ENCODE measurements at places on chromosomes 5 and 9.

DNA sequence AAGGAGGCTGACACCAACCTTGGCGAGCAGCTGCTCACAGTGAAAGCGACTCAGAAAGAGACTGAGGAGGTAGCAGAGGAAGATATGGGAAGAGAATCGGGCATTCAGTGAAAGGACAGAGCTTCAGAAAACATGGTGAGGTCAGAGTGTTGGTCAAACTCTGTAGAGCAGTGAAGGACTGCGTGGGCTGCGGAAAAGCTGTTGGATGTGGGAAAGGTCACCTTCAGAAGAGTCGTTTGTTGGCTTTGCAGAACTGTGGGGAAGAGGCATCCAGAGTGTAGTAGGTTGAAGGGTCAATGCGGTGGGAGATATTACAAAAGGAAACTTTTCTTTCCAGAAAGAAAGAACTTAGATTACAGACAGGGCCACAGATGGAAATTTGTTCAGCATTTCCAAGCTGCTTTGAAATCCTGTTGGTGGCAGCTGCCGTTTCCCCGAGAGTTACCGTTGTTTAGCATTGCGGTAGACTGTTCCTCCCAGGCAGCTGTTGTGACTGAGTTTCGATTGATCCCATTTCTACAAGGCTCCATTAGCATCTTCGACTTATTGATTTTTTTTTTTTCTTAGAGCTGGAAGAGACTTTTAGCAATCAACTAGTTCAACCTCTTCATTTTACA, 58.3 kb upstream of the AFAP1L1 start:
- no peak for DNase-seq

GRCh38 chr9:78806492-78807160, 509.7 kb downstream of the PSAT1 start:
- no peak for DNase-seq

DNA sequence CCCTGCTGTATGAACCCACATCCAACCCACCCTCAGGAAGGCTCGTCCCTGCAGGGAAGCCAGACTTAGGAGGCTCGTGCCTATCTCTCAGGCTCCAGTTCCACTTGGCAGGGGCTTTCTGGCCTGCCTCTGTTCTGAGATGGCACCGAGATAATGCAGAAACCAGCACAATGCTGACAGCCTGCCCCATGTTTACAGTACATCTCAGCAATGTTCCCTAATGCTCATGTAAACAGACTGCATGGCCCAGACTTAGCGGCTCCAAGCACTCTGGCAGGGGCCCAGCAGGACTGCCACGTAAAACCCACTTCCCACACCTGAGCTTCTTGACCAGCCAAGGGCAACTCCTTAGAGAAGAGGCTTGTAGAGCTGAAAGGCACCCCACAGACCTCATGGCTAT, 499.5 kb upstream of the BRINP1 start:
- no peak for DNase-seq

DNA sequence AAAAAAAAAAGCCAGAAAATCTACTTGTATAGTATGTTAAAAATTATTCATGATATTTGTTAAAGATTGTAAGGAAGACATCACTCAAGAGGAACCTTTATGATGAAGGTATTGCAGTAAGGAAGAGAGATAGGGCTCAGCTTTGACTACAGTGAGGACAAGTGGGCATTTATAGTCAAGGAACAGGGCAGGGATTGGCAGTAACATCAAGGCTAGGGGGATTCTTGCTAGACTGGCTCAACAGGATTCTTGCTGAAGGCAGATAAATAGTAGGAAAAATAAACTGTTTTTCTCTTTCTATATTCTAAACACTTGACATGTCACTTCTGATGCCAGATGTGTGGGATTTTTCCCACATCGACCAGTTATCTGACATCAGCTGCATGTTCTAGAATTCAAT, 96.7 kb downstream of the ITGA1 start:
- no peak for DNase-seq

DNA sequence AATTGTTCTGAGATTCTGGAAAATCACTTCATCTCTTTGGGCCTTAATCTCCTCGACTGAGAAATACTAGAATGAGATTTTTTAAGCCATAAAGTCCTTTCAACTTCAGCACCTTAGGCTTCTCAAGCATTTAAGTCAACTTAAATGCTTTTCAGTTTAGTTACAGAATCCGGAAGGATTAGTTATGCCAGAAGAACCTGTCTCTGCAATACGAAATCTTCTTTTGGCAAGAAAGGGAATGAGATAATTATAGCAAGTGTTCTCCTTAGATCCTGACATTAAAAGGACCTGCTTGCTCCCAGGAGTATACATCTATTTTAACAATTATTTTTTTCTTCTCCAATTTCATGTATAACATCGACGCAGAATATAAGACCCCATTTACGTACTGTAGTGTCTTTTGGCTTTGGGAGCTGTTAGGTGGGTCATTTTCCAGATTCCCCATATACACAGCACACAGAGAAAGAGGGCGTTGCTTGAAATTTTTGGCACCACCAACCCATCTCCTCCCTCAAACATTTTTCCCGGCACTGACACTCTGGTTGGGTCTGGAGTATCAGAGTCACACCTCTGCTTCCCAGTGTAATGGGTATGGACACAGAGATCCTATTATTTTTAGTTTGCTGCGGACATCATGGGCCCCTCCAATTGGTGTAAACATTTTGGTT, 43.6 kb upstream of the CLINT1 start:
- no peak for DNase-seq
